ENCODE measurements at places on chromosomes 13 and 19.

- DNase-seq = no peak
Measured at GRCh38 chr13:44755872-44756271, 179.7 kb upstream of the TSC22D1 start.

DNA sequence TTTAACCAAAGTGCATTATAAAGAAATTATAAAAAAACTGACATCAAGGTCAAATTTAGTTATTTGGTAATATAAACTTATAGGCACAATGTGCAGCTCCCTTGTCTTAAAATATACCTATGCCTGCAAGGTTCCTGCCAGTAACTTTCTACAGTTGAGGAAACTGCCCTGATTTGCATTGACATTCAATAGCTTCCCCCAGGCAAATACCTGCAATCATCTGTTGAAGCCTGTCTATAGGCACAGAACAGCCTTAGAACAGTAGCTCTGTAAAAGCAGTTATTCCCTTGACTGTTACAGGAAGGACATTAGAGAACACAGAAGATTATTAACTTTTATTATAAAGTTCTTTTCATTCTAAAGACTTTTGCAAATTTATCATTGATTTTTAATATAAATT lies 1239.5 kb downstream of the PCDH9 start:
- DNase-seq = no peak

- no peak for DNase-seq
Measured at GRCh38 chr19:40889366-40889765, 7.3 kb upstream of the CYP2A7 start.

GRCh38 chr13:99979453-99980200 lies 2.0 kb upstream of the ZIC2 start:
- DNase-seq = no peak

DNA sequence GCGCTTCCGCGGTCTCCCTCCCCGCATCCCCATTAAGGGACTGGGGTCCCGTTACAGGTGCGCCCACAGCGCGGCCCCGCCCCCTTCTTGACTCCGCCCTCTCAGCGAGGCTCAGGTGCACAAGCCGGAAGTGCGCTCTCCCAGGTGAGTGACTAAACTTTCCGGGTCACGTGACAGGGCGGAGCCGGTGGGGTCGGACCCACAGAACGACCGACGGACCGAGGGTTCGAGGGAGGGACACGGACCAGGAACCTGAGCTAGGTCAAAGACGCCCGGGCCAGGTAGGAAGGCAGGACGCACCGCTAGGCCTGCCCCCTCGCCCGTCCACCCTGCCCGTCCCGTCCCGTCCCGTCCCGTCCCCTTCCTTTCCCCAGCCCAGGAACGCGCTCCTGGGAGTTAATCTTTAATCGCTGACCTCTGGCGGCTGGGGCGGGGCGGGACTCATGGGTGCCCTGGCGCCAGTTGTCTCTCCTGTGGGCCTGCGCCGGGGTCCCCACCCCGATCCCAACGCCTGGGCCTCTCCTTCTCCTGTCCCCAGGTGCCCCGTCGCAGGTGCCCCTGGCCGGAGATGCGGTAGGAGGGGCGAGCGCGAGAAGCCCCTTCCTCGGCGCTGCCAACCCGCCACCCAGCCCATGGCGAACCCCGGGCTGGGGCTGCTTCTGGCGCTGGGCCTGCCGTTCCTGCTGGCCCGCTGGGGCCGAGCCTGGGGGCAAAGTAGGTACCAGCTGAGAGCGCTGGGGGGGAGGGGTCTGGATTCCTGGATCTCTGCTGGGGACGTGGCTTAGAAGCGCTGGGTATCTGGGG lies at the start of gene CRB3:
Gene CRB3 (plus strand): TSS at position 202 of the 804 bp plus-strand sequence. CDS start 431 bp downstream, at position 633.
- DNase-seq = no peak

GRCh38 chr13:77415253-77416071 lies 88.6 kb upstream of the MYCBP2 start:
- DNase-seq = no peak

- DNase-seq = peak; percentile 24
Measured at GRCh38 chr13:29935309-29935981, 85.0 kb upstream of the UBL3 start.

GRCh38 chr13:105902396-105902795 lies 633.1 kb downstream of the EFNB2 start:
- no peak for DNase-seq

DNA sequence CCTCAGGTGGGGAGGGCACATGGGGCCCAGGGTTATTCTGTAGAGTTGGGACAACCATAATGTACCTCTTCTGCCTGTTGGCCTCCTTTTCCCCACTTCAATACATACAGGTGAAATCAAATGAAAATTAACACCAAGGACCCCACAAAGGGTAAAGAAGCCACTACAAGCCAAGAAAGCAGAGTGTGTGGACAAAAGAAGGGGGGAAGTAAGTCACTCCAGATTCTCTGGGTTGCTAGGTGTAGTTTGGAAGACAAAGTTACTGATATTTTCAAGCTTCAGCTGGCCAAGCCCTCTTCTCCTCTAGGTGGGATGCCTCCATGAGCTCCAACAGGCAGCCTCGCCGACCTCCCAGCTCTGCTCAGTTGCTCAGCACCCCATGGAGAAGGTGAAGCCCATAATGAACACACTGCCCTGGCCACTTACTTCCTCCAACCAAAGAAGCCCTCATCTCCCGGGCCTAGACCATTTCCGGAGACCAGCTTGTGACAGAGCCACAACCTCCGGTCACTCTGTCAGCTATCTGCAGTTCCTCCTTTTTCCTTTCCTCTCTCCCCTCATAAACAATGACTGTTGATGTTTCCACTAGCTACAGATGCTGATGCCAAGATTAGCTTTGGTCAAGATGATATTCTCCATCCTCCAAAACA lies 66.8 kb upstream of the MED4 start:
- DNase-seq = no peak

DNA sequence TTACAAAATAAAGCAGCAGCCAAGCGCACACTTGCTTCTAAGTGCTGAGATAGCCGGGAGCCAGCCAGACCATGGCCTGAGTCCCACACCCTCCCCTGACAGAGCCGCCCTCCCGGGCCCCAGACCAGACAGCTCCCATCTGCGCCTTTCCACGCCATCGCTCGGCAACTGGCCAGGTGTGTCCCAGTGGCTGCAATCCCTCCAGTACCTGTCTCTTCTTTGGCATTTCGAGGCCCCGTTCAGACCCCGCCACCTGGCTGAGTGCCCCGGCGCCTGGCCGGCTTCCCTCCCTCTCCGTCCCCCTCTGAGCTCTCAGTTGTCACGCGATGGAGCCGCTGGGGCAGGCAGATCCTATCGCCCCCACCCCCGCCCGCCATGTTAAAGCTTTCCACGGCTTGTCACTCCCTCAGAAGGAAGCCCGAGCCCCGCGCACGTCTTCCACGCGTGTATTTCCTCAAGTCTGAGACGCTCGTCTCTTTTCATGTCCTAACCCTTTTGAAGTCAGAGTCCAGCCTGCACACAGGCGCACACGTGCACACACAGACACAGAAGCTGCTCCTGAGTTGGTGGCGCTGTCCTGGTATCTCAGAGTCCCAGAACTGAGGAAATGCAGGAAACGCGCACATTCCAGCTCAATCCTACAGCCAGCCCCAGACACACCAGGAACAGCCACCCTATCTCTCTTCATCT lies 7.9 kb downstream of the MLLT1 start:
- no peak for DNase-seq

GRCh38 chr13:104773775-104774174 lies 1707.6 kb upstream of the SLC10A2 start:
- DNase-seq = no peak

GRCh38 chr13:102721800-102722231 lies 27.0 kb upstream of the METTL21C start:
- DNase-seq = no peak

GRCh38 chr13:105997581-105998550 lies 537.6 kb downstream of the EFNB2 start:
- no peak for DNase-seq

GRCh38 chr13:109720758-109721184 lies 65.6 kb downstream of the IRS2 start:
- DNase-seq = no peak

GRCh38 chr13:76223565-76223964 lies 587.4 kb downstream of the LMO7 start:
- no peak for DNase-seq

DNA sequence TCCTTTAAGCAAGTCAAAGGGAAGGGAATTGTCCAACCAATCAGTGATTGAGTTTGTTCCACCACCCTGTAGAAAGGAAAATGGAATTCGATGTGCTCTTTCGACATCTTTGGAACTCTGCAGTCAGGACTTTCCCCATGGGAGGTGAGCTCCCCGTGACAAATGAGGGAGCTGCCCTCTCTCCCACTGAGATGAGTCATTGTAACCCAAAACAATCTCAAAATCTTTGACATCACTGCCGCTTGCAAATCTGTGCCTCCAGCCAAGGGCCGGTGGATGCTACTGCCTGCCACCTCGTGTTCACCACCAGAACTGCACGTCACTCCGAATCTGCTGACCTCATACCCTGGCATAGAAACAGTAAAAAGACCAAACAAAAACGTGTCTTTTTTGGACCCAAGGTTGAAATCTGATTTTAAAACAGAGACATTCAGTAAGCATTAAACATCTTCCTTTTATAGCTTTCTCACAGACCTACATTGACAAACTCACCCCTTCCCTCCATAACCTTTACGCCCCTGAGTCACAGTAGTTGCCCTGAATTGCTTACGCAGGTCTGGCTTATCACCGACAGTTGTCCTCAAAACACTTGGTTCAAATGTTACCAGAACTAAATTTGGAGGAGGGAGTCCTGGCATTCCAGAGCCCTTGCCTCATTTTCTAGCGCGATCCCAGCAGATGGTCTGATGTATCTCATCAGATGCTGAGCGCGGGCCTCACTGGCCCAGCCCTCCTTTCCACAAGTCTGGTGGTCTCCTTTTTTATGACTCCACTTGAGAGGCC lies 105.2 kb downstream of the COL4A2 start:
- no peak for DNase-seq

GRCh38 chr19:11451327-11451870 lies 16.0 kb downstream of the PRKCSH start:
- DNase-seq = no peak

DNA sequence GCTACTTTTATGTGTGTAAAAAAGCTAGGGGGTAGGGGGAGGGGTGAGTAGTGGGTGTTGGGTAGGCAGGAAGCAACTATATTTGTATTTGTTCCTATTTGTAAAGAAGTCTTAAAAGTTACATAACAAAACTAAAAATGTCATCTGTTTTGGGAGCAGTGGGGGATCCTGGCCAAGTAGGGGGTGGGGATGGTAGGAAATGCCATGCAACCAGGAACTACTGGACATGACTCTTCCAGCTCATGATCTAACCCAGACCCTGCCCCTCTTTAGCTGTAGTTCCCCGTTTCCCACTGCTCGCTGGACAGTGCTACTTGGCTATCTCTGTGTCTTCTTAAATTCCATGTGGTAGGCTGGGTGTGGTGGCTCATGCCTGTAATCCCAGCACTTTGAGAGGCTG lies 3.2 kb downstream of the GTF3A start:
- no peak for DNase-seq

DNA sequence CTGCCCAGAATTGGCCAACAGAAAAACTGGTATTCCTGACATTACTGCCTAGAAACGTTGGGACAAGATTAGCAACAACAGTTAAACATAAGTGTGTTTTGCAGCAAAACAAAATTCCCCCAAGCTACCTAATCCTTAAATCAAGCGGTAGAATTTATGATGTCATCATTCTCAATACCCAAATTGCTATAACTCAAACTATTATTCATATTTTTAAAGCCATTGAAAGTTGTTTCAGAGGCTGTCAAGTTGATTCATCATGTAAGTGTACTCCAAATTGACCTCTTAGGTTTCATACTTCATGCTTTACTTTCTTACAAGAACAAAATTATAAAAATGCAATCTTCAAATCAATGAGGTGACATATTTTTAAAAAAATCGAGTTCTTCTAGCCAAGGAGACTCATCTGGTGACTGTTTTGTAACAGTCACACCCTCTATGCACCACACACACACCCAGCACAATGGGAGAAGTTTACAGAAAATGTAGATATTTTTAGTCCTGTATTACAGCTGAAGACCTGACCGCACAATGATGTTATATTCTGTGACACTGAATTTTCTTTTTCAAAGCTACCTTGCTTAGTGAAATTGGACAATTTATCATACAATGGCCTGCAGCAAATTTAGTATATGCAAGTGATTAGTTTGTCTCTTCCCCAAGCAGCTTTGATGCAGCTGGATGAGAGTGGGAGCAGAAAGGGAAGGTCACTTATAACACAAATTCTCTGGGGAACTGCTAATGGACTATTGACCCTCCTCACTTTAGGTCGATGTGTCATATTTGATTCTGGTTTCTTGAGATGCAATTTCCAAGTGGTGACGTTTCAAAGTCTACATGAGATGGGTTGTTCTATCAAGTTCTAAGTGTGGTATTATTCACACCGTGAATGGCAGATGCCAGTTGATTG lies 345.3 kb upstream of the OBI1 start:
- DNase-seq = no peak

DNA sequence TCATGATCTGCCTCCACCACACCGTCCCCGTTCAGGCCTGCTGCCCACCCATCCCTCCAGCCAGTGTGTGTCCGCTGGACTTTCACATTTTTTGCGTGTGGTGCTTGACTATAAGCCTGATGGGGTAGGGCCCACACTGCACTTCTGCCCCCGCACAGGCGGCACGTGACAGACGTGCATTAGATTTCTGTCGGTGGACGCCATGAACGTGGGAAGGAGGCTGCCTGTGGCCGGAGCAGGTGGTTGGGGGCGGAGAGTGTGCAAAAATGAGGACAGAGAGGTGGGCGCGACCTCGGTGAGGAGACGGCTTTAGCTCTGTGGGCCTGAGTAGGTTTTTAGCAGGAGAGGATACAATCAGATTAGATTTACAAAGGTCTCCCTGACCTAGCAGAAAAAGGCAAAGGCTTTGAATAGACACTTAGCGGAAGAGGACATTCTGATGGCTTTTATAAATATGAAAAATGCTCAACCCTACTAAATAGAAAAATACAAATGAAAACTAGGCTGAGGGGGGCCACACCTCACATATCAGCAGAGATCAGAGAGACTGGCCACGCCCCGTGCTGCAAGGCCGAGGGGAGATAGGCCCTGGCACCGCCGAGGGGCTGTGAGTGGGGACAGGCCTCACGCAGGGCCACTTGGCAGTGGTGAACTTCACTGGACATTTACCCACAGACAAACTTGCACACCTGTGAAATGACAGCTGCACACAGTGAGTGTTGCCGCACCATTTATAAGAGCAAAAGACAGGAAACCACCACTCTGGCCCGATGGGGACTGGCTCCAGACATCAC lies 25.4 kb downstream of the PAK4 start:
- no peak for DNase-seq

- DNase-seq = no peak
Measured at GRCh38 chr13:94967183-94968039, 255.1 kb upstream of the SOX21 start.

DNA sequence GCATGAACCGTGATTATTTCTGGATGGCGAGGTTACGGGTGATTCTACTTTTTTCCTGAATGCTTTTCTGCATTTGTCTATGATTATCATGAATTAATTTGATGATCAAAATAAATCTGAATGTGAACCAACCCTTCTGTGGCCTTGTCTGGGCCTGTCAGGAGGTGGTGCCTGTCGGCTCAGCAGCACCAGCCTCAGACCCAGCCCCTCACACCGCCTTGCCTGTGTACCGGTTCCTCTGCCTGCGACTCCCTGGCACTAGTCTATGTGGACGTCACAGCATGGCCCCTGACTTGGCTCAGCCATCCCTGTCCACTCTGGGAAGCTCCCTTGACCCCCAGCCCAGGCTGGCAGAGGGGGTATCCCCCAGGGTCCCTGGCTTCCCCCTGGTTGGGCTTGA lies 15.5 kb upstream of the RABAC1 start:
- DNase-seq = no peak

GRCh38 chr13:112978561-112979405 lies 9.8 kb downstream of the MCF2L start:
- no peak for DNase-seq

GRCh38 chr13:33375421-33375820 lies 89.9 kb upstream of the STARD13 start:
- DNase-seq = no peak

GRCh38 chr13:80704369-80704768 lies 363.4 kb upstream of the SPRY2 start:
- DNase-seq = no peak

All from stimulated activated CD8-positive, alpha-beta memory T cell treated with anti-CD3 and anti-CD28 coated beads, Interleukin-4, amount 100 ng/mL, for 4 hours (primary cell).